AML-193 (cell line): ENCODE measurements at places on chromosomes 1 and 21.

DNA sequence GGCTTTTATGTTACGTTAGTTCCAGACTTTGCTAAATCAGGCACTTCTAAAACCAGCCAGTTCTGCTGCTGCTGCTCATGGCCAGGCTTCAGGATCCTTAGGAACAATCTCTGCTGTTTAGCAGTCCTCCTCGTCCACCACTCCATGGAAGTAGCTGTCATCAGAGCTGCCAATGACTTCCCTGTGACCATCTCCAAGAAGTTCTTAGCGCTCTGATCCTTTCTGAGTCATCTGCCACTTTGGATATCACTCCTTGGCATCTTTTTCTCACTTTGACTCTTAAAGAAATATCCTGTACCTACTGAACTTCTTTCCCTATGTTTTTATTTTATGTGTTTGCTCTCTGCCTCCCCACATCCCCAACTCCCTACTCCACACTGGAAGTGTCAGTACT, 14.7 kb upstream of the IRF2BP2 start:
- DNase-seq, result no peak

- no peak for DNase-seq
These were observed 39.7 kb upstream of the SLC2A1 start for GRCh38 chr1:42998386-42998785.

DNA sequence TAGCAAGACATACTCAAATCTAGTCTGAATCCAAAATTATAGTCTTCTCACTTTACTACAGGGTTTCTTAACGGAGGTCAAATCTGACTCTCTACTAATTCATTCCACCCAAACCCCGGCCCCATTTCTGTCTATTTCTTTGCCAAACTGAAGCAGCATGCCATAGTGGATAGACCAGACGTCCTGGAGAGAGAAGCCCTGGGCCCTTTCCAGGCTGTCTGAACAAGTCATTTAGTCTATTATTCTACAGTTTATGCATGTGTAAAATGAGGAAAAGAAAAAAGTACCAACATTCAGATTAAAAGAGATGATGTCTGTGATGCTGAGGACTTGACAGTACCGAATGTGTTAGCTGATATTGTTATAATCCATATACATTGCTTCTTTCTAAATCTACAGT, 95.0 kb downstream of the GDAP2 start:
- DNase-seq, result no peak

DNA sequence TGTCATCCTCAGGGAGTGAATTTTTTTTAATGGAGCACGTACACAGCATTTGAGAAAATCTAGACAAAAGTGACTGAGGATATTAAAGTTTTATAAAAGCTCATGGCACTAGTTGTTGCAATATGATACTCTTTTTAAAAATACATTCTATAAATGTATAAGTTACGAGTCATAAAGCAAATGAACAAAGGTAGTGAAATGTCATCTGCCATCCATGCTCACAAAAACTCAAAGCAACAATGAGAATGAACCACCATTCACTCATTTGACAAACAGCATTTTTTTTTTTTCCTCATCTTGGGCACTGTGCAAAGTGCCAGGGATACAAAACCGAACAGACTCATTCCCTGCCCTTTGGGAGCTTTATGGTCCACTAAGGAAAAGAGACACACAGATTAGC, 38.7 kb downstream of the GPR137B start:
- DNase-seq, result no peak

DNA sequence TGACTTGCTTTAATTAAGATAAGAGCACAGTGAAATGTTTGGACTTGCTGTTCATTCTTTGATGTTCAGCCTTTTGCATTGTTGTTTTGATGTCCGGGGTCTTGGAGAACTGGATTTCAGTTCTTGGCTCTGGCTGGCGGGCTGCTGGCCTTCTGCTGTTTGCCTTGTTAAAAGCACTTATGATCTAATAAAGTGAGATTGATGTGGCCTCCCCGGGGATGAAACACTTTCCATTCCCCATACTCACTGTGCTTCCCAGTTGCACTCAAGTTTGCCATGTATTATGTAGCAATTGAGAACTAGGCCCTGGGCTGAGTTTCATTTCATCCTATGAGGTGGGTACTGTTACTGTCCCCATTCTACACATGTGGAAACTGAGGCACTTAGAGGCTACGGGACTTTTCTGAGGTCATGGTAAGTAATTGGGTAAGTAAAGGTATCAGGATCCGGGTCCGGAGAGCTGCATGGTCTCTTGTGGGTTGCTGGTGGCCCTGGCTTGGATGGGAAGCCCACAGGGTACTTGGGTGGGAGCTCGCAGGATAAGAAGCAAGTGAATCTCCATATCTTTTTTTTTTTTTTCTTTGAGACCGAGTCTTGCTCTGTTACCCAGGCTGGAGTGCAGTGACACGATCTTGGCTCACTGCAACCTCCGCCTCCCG, 127.7 kb upstream of the ZBTB40 start:
- DNase-seq, result no peak

DNA sequence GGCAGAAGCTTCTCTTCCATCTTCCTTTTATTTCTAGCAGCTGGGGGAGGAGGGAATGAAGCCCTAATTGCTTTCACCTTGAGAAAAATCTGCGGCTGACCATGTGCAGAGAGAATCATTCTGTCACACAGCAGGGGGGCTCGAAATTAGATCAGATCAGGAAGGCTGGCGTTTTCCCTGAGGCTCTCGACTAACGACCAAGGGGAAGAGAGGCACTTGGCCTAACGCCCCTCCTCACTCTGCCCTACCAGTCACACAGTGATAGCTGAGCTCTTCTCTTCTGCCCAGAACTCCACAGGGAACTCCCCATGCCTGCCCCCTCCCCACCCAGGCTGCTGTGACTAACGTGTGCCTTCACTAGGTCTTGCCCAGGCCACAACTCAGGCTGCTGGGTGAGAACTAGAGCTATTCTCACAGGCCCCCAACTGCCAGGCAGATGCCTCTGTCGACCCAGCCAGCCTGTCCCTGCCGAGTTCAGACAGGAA, 26.5 kb upstream of the KHDRBS1 start:
- DNase-seq, result no peak

DNA sequence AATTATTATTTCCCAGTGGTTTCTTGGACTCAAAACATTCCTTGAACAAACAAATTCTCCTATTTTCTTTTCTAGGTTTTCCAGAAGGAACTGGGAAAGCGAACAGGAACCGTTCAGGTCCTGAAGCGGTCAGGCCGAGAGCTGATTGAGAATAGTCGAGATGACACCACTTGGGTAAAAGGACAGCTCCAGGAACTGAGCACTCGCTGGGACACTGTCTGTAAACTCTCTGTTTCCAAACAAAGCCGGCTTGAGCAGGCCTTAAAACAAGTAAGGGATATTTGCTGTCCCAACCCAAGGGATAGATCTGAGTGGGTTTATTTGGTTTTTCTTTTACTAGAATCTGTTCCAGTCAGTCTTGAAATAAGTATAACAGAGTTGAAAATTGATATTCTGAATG, 39.4 kb upstream of the BMP8A start:
- DNase-seq, result no peak

DNA sequence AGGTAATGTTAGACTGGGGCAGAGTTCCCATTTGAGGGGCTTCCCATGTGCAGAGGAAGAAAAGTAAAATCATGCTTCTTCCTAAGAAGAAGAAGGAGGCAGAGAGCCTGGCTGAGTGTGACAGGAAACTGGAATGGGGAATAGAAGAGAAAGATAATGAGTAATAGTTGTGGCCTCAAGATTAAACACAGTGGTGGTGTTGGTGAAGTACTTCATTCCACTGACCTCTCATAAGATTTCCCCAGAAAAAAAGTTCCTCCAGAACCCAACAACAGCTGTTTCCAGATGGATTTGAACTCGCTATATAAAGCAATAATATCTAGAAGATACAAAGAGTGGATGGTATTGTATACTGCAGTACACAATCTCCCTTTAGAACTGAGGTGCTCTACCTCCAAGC, 13.0 kb downstream of the RGS1 start:
- no peak for DNase-seq

DNA sequence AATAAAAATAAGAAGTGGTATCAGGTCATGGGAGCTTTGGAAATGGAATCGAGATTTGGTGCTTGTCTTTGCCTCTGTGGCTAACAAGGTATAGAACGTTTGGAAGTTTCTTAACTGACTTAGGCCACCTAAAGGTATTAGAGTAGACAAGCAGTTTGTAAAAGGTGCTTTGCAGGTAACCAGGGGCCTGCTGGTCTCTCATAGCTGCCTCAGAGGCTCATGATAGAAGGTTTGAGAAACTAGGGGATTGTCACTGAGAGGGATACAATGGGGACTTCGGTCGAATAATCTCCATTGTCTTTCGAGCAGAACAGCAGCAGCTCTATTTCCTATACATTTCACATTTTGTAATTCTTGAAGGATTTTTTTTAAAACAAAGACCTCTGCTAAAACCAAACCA, 37.6 kb downstream of the C21orf91 start:
- no peak for DNase-seq

- no peak for DNase-seq
These were observed 1.0 kb downstream of the FAM78B start for GRCh38 chr1:166165661-166166328.

GRCh38 chr1:116262995-116263385, 110.1 kb upstream of the ATP1A1 start:
- DNase-seq, result no peak

DNA sequence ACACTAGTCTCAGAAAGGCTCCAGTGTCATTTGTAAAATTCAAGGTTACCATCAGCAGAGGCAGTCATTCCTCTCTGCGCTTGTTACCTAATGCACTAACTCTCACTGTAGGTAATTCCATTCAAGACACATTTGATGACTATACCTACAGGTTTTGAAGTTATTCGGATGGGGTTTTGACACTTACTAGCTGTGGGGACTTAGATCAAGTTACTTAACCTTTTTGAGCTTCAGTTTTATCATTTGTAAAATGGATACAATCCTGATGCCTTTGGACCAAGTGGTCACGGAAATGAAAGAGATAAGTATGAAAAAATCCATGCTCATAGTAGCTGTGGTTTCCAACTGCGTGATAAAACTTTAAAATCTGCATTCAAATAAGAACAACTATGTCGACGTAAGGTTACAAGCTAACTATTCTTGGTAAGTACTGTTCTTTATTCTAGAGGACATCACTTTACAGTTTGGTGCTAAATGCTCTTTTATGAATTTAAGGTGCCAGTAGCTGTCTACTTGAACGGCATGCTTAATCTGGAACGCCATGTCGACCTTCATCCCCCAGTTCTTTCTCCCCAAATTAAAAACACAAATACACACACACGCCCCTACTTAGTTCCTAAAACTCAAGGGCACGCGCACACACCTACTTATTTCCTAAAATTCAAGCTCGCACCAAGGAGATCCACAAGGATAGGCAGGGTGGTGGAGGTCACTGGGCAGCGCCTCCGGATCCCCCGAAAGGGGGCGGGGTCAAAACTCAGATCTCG, 550 bp upstream of the NFYC start:
- no peak for DNase-seq

DNA sequence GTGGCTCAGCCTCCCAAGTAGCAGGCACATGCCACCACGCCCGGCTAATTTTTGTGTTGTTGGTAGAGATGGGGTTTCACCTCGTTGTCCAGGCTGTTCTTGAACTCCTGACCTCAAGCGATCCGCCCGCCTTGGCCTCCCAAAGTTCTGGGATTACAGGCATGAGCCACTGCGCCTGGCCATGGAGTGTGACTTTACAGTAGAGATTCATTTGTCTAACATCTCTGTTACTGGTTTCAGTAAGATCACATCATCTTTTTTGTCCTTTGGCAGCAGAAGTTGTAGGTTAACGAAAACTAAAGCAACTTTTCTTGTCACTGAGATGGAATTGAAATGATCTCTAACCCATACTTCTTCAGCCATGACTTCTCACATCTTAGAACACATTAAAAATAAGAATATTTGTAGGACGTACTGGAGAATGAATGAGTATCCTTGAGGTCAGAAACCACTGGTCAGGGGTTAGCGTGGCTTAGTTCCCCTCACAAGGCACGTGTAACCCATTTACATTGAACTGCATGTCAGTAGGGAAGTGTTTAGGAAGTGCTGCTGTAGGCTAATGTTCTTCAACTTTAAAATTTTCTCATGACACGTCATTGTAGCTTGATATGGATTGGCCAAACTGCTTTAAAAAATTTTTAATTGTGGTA, 75.9 kb downstream of the CAMTA1 start:
- no peak for DNase-seq

- peak; percentile 77 for DNase-seq
These were observed 21.4 kb downstream of the SLC2A7 start for GRCh38 chr1:9004700-9005394.

DNA sequence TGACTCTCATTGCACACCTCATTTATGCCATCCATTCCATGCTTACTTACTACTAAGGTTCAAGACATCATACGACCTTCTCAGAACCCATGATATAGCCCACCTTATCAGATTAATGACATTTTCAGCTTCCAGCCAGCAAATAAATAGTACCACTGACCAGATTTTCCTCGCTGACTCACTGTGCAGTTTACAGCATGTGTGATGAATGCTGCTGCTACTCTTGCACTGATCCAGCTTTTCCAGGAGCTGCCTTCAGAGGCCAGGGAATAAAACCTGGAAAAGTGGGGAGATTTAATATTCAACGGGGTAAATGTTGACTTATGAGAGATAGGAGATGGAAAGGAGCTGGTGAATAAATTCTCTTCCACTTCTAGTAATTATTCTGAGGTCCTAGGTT, 247.1 kb downstream of the COL11A1 start:
- DNase-seq, result no peak

DNA sequence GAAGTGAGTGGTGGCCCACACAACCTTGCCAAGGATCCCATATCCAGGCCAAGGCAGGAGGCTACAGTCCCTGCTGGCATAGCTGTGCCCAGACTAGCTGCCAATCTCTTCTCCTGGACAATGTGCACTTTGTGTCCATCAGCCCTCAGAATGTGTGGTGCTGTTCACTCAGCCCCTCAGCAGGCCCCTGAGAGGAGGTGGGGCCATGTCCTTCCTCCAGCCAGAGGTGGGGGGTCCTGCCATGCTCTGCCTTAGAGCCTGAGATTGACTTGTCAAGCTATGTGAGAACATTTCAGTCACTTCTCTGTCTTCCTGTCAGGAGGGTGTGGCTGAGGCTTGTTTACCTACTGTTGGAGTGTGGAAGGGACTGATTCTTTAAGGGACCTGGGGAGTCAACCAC, 1.4 kb downstream of the NCF2 start:
- DNase-seq, result no peak

GRCh38 chr1:104295511-104295910, 545.8 kb downstream of the AMY1C start:
- DNase-seq, result no peak

DNA sequence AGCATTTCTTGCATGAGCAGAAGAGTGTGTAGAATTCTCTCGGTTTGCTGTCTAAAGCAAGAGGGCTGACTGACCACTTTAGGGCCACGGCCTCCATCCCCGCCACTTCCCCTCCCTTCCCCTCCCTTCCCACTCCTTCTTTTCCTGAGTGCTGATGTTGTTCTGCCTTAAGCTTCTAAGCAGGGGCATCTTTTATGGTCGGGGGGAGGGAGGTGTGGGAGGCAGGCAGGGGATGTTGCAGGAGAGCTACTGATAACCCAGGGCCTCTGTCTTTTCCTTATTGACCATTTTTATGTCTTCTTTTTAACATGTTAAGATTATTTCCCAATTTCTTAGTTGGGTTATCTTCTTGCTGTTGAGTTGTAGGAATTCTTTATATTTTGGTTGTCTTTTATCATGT, 15.1 kb downstream of the USP25 start:
- no peak for DNase-seq
